ENCODE measurements at places on chromosomes 1 and 21.

GRCh38 chr1:162003830-162004215 lies 19.8 kb downstream of the OLFML2B start:
- DNase-seq: no peak

- peak; percentile 59 for DNase-seq
Measured at GRCh38 chr21:43369124-43369523, 57.8 kb downstream of the SIK1 start.

GRCh38 chr1:202270871-202271326 lies 70.8 kb downstream of the UBE2T start:
- no peak for DNase-seq

DNA sequence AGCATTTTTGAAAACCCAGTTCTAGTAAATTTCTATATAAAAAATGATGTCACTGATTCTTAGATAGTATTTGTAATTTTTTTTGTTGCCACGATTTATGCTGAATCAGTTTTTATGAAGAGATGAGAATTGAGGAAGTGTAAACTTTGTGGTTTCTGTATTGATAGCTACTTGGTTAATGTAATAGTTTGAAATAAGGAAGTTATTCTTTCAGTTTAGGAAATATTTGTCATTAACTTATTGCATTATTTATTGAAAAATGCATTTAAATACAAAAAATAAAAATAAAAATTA lies 97.8 kb downstream of the ZFYVE9 start:
- peak; percentile 71 for DNase-seq

- no peak for DNase-seq
Measured at GRCh38 chr1:99496067-99496466, 149.8 kb upstream of the PALMD start.
